ENCODE measurements at places on chromosomes 13 and 19.

- DNase-seq: no peak
Observed at GRCh38 chr13:76350399-76350798, 535.8 kb downstream of the KCTD12 start.

DNA sequence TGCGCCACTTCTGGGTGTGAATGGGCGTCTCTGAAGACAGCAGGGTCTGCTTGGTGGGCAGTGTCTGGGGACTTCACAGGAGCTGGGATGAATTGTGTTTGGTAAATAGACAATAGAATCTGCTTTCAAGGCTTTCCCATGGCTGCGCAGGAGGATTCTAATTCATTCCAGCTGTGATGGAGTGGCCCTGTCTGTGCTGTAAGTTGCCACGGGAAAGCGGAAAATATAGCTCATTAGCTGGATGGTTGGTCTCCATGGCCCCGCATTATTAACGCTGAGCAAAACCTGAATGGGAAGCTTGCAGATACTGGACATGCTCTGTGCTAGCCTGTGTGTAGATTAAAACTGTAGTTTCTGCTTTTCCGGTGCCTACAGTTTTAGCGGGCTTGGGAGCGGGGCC is 15.6 kb upstream of the C1QTNF9 start:
- DNase-seq: no peak

GRCh38 chr19:15555021-15555420 is 46.7 kb downstream of the CYP4F22 start:
- DNase-seq: no peak

- DNase-seq: no peak
Observed at GRCh38 chr13:35832551-35832950, 298.6 kb downstream of the DCLK1 start.

DNA sequence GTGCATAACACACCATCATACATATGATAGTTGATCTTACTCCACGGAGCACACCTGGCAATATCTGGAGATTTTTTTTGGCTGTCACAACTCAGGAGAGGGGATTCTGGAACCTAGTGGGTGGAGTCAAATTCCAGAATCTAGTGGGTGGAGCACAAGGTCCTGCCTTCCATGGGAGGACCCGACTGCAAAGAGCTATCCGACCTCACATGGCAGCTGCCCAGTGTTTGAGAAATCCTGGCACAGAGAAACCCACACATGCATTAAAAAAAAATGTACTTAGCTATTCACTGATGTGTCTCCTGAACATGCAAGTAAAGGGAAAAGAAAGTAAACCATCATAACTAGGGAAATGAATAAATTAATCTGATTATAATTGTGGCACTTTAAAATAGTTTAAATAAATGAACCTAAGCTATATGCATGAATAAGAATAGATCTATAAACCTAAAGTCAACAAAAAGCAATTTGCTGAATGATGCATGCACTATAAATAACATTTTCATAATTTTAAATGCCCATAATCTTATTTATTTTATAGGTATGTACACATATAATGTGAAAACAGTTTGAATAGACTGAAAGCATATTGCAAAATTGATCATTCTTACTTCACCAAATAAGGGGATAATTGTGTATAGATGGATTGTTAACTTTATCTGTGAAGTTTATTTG is 300.3 kb downstream of the MYO16 start:
- DNase-seq: no peak

DNA sequence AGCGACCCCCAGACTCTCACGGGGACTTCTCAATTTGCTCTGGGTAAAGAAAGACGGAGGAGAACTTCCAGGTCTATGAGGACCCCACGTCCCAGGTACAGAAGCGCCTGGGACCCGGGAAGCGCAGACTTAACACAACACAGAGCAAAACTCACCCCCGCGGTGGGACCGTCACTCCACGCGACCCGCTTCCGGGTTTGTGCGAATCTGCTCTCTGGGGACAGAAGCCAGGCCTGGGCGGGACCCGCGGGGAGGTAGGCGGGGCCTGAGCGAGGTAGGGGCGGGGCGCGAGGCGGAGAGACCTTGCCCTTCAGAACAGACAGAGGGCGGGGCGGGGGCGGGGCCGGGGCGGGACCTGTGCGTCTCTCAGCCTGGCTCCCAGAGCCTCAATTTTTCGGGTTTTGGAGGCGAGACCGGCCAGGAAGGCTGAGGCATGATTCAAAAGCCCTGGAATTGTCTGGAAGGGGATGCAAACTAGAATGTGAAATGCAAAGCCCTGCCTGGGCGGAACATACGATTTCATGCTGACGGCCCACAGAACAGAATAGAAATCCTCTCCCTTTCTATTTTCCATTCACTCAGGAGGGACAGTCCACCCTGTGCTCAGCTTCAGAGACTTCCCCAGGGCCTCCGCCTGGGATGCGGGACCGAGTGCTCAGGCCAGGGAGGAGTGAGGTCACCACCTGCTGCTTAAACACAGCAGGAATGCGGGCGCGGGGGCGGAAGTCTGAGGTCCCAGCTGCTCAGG is 19.3 kb upstream of the ZNF888 start:
- DNase-seq: peak; percentile 92

DNA sequence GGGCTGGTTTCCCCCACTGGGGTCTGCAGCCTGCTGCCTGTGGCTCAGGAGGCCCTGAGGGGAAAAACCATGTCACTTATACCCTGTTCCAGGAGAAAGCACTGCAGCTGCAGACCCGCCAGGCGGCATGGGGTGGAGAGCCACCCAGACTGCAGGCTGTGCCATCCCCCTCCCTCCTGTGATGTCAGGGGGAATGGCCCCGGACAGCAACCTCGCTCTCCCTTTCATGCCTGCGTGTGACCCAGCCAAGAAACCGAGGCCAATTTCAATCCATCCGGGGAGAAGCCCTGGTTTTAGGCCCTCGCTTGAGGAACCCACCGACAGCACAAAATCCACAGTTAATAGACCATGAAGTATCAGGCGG is 37.2 kb upstream of the MATK start:
- no peak for DNase-seq

GRCh38 chr19:48194041-48194843 is 23.8 kb downstream of the ZSWIM9 start:
- no peak for DNase-seq

DNA sequence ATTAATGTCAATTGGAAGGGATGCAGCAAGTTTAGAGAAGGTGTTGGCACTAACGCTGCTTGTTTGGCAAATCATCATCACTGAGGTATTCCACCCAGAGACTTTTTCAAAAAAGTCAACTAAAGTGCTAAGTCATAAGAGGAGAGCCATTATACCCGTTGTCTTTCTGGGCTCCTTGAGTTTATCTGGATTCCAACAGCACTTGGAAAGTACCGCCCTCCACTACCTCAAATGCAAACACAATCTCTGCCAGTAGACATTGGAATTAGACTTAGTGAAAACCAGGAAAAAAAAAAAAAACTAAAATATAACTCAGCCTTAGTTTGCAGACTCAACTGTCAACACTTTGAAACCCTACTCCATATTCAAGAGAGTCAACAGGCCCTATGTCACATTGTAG is 266.0 kb downstream of the ITGBL1 start:
- DNase-seq: no peak

DNA sequence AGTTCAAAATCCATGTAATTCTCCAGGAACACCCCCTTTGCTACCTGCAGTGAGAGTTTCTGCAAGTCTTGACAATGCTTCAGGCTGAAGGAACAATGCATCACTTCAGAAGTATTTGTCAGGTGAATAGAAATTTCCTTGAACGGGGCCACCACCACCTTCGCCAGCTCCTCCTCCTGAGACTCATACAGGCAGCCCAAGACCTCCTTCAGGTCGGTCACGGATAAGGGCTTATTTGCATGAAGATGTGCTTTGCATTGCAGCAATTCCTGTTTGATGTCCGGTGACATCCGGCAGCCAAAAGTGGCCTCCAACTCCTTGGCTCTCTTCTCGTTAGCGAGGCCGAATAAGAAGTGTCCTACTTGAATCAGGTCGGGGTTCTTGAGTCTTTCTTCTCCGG is 8.4 kb downstream of the NLRP7 start:
- no peak for DNase-seq

DNA sequence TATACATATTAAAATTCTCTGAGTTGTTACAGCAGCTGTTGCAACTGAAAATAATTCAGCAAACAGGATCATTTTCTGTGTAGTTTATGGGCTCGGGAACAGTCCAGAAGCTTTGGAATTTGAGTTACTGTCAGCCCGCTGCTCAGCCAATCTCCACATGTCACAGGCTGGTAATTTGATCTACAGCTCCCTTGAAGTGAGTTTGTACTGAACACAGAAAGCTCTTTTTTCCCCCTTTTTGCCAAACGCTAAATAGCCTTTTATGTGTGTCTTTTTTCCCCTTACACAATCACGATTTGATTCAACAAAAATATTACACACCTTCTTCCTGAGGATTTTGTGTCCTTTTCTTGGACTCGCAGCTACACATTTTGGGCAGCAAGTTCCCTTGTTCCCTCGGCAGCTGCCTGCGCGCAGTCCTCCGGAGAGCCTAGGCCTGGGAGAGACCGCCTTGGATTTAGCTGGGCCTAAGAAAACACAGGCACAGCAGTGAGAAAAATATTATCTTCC is 371.4 kb downstream of the KCNRG start:
- no peak for DNase-seq

DNA sequence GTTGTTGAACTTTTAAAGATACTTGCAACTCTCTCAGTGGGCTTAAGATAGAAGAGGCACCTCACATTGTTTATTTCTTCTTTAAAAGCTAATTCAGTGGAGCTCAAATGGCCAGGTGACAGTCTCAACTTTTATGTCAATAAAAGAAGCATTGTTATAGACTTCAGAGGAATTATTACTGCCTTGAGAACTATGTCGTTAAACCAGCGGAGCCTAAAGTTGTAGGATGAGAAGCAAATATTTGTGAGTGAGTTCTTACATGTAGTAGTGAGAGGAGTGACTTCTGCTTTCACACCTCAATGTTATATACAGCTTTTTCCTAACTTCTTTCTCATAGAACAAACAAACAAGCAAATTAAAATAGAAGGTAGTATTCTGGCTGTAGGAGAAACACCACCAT is 31.2 kb upstream of the DGKH start:
- DNase-seq: no peak

- no peak for DNase-seq
Observed at GRCh38 chr13:112722433-112723263, 32.8 kb downstream of the ATP11A start.

DNA sequence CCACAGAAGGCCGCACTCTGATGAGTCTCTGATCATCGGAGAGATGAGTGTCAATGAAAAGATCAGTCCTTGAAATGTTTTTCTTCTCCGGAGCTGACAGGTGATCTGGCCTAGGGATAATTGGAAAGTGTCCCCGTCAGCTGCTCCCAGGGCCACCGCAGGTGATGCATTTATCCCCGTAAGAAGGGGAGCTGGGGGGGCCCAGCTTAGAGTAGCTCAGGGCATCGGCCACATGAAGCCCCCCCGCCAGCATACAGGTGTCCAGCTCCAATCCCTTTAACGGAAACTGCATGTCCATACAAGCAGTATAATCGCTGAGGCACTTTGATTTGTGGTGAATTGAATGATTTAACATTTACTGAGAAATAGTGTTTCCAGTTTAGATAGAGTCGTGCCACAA is 27.7 kb downstream of the ATP4B start:
- DNase-seq: no peak

- no peak for DNase-seq
Observed at GRCh38 chr13:114298866-114299265, 15.4 kb upstream of the CHAMP1 start.

- DNase-seq: no peak
Observed at GRCh38 chr19:38921420-38922274, 8.9 kb downstream of the SARS2 start.

DNA sequence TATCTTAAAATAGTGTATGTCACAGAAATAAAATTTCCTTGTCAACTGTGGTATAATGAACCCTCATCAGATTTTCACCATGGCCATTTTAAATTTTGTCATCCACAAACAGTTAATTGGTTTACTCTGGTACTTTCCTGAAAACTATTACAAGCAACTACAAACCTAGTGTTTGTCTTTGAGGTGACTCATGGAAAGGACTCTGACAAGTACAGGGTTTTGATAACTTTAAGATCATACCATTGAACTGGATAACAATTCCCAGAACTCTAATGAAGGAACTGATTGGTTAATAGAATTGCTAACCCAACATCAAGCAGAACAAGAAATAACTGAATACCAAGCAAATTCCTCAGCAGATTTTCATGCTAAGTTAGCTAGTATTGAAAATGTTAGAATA is 237.7 kb upstream of the IPO5 start:
- no peak for DNase-seq

DNA sequence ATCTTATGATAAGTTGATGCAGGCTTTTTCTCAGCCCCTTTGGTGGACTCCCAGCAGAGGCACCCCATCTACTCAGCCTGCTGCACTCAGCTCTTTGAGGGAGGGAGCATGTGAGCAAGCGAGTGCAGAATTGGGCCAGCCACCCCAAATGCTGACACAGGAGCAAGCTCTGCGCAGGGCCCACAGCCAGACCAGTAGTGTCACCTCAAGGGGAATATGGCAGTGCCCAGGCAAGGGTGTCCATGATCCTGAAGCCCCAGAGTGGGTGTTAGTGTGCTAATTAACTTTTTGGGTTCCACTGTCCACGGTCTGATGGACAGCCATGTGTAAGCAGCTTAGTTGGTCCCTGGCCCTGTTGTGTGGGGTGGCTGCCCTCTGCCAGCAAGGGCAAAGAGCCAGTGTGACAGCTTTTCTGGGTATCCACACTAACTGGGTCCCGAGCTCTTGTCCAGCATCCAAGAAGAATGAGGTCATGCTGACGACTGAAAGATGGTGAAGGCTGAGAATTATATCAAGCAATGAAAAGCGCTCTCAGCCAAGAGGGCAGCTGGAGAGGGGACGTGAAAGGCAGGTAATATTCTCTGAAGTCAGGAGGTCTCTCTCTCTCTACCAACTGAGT is 898.3 kb upstream of the PCDH9 start:
- no peak for DNase-seq

GRCh38 chr19:29044037-29044436 is 168.9 kb downstream of the UQCRFS1 start:
- no peak for DNase-seq

DNA sequence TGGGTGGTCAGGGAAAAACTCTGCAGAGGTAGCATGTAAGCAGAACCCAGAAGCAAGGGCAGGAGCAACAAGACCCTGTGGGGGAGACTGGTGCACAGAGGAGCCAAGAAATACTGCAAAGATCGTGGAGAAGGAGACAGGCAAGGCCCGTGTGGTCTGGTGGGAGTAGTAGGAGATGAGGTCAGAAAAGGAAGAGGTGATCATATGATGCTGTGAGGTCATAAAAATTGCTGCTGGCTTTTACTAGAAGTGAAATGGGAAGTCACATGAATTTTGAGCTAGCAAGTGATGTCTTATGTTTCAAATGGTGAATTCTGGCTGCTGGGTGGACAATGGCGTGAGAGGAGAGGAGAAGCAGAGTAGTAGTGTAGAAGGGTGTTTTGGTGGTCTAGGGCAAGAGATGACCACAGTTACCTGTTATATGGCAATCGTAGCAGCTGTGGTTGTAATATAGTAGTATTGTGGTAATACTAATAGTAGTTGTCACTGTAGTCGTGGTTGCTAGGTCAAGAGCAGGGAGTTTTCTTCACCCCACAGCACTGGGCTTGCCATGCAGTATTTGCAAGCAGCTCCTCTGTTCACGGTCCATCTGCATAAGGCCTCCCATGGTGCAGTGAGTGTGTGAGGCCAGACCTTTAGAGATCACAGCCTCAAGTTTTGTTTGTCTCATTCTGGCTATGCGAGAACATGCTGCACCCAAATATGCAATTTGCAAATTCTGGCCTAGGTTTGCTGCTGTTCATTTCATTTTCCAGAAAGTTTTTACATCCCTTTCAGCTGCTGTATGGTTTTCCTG is 205.0 kb downstream of the TSHZ3 start:
- DNase-seq: no peak

Measured in activated T-helper 9 cell treated with anti-CD3 and anti-CD28 coated beads, Interleukin-2, amount 50 U/mL, for 16 hours (primary cell).